HL-60 (cell line): ENCODE measurements at places on chromosomes 11 and 22.

DNA sequence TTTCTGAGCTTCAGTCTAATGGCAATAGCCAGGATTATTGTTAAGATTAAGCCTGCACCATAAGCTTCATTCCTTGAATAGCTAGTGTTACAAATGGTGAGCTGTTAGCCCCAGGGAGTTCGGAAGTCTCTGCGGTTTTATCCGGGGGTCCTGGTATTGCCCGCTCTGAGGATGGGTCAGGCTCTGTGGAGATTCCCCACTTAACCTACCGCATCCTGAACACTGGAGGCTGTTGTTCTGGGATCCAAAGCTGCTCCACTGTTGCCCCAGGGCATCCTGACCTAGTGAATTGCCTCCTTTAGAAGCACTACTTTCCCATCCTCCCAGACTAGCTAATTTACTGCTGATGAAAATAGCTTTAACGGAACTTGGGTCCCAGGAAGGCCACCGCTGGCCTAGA, 14.5 kb upstream of the PEX26 start:
- DNase-seq = no peak

DNA sequence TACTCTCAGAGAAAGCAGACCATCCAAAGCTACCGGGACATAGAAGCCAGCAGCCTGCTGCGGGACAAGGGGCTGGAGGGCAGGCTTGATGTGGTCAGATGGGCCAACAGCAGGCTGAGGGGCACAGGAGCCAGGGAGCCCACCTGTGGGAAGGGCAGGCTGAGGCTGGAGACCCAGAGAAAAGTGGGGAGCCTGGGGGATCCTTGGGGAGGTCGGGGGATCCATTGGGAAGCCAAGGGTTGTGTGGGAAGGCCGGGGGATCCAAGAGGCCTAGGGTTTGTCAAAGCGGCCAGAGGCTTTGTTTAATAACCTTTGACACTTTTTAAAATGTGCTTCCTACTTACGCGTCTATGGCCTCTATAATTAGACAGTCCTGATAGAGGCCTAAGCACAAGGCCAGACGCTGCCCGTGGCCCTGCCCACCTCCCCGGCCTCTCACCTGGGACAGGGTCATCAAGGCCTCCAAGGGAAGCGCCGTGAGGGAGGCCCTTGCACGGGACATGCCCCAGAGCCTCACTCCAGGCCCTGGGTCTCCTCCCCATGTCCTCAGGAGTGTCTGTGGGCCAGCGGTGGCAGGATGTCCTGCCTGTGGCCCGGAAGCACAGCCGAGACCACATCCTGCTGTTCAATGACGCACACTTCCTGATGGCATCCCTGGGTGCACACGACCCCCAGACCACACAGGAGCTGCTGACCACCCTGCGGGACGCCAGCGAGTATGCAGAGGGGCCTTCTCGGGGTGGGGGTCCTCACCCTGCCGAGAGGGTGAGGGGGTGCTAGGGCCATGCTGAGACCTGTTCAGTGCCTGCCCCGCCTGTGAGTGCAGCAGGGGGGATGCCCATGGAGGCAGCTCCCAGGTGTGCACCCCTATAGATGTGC, 8.6 kb upstream of the GTSE1 start:
- peak; percentile 24 for DNase-seq

DNA sequence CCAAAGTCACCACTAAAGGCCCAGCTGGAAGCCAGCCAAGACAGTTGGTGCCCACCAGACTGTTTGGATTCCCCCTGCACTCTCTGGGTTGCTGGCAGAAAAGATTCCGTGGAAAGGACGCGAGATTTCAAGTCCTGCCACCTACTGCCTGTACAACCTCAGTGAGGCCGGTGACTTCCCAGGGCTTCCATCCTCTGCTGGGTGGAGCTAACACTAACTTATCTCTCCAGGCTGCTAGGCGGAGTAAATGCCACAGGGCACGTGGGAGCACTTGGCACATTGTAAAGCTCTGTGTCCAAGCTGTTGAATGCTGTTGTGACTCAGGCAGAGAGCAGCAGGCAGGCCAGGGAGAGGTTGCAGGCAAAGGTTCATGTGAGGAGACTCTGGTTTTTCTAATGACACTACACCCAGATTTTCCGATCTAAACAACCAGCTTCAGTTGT, 50.9 kb upstream of the CDON start:
- DNase-seq = no peak

GRCh38 chr11:125766251-125766650, 12.4 kb downstream of the PATE2 start:
- DNase-seq = no peak

GRCh38 chr11:17526326-17526725, 17.9 kb downstream of the USH1C start:
- no peak for DNase-seq

GRCh38 chr22:29326481-29326880, 11.0 kb upstream of the RASL10A start:
- no peak for DNase-seq
